ENCODE measurements at places on chromosomes 3 and 15.

DNA sequence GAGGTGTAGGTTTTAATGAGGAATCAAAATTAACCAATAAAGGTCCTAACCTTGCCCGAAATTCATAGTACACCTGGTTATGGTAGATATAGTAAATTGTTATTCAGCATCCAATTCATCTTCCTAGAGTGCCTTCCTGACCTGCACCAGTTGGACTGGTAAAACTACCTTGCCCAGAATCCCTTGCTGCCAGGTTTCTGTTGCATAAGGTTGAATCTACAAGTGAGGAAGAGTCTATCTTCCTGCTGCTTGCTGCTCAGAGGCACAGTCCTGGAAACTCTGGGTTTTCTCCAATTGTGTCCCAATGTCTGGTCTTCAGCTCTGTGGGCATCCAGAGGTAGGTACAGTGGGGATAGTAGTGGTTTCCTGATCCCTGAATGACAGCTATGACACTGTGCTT lies 17.3 kb downstream of the CCDC54 start:
- DNase-seq: no peak

- DNase-seq: no peak
Observed at GRCh38 chr15:85314146-85314545, 66.3 kb upstream of the AKAP13 start.

DNA sequence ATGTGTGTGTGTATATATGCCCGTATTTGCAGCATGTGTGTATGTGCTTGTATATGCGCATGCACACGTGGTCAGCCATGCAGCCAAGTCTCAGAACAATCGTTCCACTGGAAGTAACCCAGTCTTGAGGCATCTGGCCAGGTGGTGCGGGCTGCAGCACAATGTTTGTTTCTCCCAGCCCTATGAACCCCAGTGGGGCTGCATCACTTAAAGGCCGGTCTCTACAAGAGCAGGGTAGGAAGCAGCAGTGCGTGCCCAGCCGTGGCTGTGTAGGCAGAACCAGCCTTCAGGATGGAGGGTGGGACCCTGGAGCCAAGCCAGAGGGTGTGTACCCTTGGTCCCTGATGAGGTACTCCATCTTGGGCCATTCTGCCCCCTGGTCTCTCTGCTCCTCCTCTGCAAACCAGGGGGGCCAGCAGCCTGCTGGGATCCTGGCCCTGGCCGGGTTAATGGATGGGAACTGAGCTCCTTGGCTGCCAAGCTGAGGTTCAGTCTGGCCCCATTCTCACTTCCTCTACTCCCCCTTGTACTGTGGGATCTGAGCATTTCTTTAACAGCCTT lies 11.8 kb downstream of the KLF13 start:
- no peak for DNase-seq

DNA sequence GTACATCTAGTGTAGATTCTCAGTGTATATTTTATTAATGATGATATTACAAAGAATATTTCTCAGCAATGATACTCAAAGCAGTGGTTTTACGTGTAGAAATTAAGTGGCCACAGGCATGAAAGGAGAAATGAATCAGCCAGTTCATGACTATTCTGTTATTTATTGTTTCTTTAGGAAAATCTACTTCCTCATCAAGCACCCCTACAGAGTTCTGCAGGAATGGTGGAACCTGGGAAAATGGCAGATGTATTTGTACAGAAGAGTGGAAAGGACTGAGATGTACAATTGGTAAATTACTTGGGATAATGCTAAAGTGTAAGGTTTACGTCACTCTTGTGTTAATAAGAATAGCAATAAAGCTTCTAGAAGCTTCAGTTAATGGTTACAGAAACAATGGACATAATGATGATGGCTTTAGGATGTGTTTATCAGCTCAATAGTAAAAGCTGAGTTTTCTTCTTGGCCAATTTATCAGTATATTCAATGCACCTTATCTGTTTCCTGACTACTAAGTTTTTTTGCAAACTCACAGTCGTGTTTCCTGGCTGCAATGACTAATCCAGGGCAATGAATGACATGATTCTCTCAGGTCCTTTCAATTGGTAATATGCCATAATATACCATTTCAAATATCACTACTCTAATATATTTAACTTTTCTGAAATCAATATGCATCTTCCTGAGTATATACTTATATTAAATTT lies 20.2 kb downstream of the ADGRG7 start:
- DNase-seq: no peak

GRCh38 chr15:39934397-39935071 lies 619 bp downstream of the EIF2AK4 start:
- DNase-seq: no peak

- DNase-seq: no peak
Observed at GRCh38 chr3:42115215-42115614, 24.1 kb downstream of the TRAK1 start.

DNA sequence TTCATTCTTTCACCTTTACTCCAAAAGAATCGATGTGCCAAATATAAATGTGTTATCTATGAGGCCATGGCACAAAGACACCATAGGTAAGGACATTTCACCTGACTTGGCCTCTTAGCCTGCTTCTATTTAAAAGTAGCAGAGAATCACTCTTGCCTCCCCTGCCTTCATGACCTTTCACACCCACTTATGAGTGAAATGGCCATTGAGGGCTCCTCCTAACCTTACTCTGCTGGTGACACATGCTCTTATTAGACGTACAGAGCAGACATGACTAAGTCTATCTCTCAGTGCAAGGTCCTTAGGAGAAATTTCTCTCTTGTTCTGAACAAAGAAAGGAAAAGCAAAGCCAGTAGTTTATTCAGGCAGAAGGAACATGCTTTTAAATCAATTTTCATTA lies 150.7 kb downstream of the LRTM1 start:
- no peak for DNase-seq

DNA sequence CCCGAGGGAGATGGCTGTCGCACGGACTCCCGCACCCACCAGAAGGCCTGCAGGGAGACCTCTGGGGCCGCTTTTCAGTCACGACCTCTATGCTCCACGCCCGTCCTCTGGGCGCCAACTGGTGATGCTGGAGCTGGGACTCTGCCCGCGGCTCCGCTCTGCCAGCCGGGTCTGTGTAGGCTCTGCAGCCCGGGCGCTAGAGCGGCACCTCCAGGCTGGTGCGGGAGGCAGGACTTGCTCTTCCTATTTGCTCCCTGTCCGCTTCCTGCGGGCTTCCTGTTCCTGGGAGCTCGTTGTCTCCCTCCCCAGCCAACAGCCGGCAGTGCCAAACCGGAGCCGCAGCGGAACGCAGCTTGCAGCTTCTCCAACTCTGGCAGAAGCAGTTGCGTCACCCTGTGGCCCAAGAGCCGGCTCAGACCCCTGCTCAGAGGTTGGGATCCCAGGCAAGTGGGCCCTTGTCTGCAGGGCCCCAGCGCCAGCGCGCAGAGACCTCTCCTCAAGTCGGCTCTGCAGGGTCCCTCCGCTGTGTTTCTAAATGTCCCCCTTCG lies 285.9 kb downstream of the XXYLT1 start:
- peak; percentile 36 for DNase-seq

DNA sequence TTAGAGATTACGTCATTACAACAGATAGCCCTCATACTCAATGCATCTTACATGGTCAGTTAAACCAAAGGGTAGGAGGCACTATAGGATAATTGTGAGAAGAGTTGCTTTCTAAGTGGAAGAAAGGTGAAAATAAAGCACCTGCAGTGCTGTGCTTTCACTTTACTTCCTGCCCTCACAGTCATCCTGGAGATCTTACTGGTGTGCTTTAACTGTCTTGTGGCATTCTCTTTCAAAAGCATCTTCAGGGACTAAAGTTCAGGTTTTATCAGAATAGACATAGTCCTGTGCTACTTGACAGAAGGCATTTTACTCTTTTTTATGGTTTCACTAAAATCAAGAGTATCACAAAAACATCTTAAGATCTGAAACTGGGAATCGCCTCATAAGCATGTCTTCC lies 286.6 kb downstream of the ZBTB20 start:
- DNase-seq: no peak
